ENCODE measurements at places on chromosomes 4 and X. TPM values are rescaled to one million over a fixed set of nuclear protein-coding genes. Genes with fewer than 3 reads are reported as not detected.

DNA sequence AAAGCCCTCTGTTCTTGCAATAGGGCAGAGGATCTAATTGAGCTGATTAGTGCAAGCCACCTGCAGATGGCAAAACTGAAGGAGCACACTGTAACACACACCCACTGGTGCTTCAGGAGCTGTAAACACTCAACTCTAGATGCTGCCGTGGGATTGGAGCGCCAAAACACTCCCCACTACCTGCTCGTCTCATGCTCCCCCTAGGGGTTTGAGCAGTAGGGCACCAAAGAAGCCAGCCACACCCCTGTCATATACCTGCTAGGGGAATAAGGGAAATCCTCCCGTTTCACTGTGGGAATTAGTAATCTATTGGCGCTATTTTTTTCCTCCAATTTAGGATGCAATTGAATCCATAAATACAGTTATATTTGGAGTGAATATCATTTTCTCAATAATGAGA, 360.2 kb downstream of the GLUD2 start:
- no peak for DNase-seq

DNA sequence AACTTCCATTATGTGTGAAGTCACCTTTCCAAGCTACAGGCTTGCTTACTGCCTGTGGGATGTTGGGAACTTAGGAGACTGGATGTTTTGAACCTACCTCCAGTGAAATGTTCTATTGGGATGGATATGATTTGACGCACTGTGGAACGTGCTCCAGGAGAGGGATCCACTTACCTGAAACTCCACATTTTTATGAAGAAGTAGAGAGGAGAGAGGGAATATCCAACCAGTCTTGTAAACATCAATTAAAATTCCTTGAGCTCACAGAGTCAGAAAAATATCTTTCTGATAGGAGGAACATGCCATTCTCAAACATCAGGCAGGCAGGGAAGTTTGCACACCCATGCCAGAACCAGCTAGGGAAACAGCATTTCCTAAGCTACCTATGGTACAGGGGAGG, 91.1 kb upstream of the MAOA start:
- no peak for DNase-seq

DNA sequence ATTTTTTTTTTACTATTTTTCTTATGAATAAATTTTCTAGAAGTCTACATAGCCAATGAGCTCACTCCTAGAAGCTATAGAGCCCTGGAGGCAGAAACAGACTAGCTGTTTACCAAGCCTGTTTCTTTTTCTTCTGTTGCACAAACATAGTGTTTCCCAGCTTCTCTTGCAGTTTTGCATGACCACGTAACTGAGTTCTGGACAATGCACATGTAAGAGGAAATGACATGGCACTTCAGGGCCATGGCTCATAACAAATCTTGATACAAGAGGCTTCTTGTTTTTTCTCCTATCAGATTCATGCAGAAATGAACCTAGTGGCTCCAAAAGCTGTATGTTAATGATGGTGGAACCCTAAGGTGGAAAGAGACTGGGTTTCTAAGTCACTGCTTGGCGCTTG, 127.4 kb downstream of the ZNF330 start:
- no peak for DNase-seq

The EMCN gene
- polyA plus RNA-seq: 42.9 TPM

The NLGN4X gene
- 1.9 TPM for polyA plus RNA-seq

The AKAP14 gene
- 4.8 TPM for polyA plus RNA-seq

- no peak for DNase-seq
Observed at GRCh38 chrX:51456814-51457213, 39.6 kb downstream of the NUDT11 start.

The POLR2B gene
- polyA plus RNA-seq: 121 TPM

DNA sequence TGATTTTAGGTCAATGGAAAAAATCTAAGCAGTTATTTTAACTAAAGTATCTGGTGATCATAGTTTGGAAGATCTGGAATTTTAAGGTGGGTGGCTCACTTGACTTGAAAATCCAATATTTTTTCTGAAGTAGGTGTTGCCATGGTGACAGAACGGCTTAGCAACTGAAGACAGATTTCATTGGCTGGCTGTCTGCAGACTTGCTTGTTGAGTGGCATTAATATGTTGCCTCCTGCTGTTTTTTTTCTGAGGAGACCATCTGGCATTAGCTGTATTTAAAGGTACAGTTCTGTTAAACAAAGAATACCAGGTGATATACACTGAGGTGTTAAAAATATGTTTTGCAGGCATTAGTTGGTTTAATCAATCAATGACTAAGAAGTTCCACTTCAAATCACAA, 19.8 kb downstream of the CPE start:
- DNase-seq: peak; percentile 22

The HSFX1 gene
- 2.2 TPM for polyA plus RNA-seq

GRCh38 chr4:110248831-110249253, 50.4 kb upstream of the ELOVL6 start:
- DNase-seq: no peak

GRCh38 chr4:167028976-167029375, 205.3 kb downstream of the SPOCK3 start:
- DNase-seq: no peak

- no peak for DNase-seq
Observed at GRCh38 chr4:88792268-88792781, 94.7 kb upstream of the NAP1L5 start.

The MAGEE2 gene
- polyA plus RNA-seq: 0.85 TPM

The BLOC1S4 gene
- 11.6 TPM for polyA plus RNA-seq

The UVSSA gene
- 9.6 TPM for polyA plus RNA-seq

The RHOH gene
- polyA plus RNA-seq: 0.58 TPM

DNA sequence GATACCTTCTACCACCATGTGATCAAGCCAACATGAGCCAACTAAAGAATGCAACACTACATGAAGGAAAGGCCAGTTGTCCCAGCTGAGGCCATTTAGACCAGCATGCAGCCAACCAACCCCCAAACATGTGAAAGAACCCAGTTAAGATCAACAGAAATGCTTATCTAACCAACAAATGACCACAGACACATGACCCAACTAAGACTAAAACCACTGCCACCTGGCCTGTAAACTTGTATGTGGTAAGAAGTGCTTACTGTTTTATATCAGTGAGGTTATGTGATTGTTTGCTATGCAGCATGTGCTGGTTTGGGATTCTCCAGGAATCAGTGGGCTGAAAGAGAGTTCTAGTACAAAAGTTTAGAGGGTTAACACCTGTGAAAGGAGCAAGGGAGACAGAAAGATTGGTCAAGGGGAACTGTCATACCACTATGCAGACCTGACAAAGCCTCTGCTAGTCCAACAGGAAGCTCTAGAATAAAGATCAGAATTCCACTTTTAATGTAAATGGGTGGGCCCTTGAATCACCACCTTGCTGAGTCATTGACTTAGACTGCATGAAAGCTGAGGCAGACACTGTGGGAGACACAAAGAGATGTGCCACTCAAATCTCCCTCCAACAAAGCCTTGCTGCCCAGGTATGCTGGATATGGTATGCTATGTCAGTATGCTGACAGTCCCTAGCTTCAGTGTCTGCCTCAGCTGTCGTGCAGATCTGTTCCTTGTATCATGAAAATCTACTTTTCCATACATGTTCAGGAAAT, 6.1 kb upstream of the SH3D19 start:
- no peak for DNase-seq

GRCh38 chr4:112901962-112902411, 147.5 kb upstream of the ANK2 start:
- DNase-seq: peak; percentile 11

The SUPT20HL1 gene
- not detected for polyA plus RNA-seq

The LINC00632 gene
- polyA plus RNA-seq: 27.4 TPM

GRCh38 chr4:154478128-154478527, 13.5 kb downstream of the DCHS2 start:
- no peak for DNase-seq

DNA sequence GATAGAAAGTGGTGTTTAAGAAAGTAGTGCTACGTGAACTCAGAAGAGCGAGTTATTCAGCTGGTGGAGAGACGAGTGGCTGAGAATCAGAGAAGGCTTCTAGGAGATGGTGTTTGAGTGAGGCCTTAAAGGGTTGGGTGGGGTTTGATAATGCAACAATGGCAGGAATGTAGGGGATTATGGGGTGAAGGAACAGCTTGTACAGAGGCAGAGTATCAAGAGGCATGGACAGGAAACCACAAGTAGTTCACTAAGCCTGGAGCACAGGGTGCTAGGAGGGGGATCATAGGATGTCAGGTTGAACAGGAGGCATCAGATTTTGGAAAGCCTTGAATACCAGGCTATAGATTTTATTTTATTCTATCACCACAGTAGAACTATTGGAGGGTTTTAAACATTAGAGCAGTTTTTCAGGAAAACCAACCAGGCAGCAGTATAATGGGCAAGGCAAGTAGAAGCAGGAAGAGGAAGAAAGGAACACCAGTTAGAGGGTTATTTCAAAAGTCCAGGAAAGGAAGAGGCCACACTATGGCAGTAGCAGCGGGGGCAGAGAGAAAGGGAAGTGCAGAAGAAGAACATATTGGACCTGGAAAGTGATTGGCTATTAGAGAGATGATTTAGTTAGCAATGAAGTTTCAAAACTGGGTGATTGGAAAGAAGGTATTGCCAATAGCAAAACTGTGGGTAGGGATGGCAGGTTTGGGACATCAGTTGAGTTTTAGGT, 99.2 kb downstream of the DOCK11 start:
- no peak for DNase-seq

The DUX4 gene
- 0.60 TPM for polyA plus RNA-seq

DNA sequence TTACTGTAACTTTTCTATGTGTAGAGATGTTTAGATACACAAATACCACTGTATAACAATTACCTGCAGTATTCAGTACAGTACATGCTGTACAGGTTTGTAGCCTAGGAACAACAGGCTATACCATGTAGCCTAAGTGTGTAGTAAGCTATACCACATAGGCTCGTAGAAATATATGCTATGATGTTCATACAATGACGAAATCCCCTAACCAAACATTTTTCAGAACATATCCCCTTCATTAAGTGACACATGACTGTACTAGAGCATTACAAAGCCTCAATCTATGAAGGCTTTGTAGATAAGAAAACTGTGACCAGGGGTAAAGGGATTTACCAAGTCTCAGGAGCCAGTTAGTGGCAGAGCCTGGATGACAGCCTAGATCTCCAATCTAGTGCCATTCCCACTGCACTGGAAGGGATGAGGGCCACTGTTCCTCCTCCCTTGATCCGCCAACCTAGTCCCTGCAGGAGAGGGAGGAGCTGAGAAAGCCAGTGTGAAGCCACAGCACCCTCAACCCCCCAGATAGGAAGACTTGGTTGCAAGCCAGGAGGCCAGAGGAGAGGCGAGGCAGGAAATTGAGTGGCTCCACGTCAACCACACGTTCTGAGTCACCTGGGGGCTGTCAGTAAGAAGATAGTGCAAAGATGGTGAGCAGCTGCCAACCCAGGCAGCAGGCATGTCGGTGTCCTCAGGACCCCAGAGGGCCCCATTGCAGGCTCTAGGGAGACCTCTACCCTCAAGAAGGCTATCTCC, 227.7 kb downstream of the BCOR start:
- DNase-seq: no peak
